Fibroblast of skin of left quadriceps (primary cell): ENCODE measurements at places on chromosomes 13 and 19.

GRCh38 chr13:106480351-106480910 is 55.0 kb downstream of the EFNB2 start:
- DNase-seq = no peak

DNA sequence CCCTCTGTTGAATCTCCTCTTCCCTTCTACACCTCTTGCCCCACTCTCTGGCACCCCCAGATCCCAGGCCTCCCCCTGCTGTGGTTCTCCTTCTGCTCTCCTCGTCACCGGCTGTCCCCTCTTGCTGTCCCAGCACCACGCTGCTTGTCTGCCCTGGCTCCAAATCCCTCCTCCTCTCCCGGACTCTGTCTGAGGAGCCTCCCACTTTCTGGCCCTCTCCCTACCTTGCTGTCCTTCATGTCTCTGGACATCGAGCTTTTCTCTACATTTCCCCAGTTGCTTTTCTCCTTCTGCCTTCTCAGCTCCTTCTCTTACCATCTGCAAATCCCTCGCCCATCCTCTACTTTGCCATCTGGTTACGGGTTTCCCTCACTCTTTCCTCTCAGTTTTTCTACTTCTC is 1.2 kb downstream of the ZNF347 start:
- no peak for DNase-seq

- no peak for DNase-seq
Measured at GRCh38 chr19:29118389-29118788, 94.6 kb downstream of the UQCRFS1 start.

GRCh38 chr13:22497991-22498780 is 682.6 kb upstream of the SGCG start:
- DNase-seq = no peak

GRCh38 chr13:32511482-32511881 is 27.1 kb downstream of the N4BP2L2 start:
- no peak for DNase-seq

- DNase-seq = no peak
Measured at GRCh38 chr13:109100705-109101304, 471.4 kb downstream of the MYO16 start.

GRCh38 chr13:36875961-36876360 is 44.1 kb downstream of the SMAD9 start:
- no peak for DNase-seq

DNA sequence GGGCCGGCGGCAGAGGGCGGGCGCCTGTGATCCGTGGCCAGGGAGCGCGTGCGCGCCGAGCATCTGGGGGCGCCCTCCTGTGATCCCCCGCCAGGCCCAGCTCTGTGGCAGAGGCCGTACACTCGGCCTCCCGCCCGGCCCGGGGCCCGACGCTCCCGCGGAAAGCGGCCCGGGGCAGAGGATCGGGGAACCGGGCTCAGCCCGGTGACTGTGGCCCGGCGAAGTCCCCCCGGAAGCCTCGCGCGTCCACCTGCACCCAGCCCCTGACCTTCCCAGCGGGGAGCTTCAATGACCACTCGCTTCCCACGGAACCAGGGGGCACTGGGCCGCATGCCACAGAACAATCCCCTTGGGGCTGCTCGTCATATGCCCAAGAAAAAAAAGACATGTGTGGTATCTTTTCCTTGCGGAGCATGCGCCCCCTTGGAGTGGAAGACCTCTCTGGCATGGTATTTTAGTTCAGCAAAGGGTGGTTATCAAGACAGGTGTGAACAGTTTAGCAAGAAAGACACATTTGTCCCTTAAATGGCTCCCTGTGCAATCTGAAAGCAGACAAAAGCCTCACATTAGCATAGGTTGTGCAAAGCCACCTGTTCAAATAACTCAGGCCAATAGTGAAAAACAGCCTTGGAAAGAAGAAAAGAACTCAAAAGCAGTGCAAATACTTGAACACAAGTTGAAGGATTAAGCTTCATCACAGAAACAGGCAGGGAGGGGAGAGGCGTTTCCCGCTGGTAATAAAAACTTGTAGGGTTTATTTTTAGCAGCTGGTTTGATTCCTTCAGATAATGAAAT is 290.9 kb upstream of the SOX21 start:
- DNase-seq = no peak

- no peak for DNase-seq
Measured at GRCh38 chr19:2848616-2849015, 7.3 kb downstream of the ZNF555 start.

DNA sequence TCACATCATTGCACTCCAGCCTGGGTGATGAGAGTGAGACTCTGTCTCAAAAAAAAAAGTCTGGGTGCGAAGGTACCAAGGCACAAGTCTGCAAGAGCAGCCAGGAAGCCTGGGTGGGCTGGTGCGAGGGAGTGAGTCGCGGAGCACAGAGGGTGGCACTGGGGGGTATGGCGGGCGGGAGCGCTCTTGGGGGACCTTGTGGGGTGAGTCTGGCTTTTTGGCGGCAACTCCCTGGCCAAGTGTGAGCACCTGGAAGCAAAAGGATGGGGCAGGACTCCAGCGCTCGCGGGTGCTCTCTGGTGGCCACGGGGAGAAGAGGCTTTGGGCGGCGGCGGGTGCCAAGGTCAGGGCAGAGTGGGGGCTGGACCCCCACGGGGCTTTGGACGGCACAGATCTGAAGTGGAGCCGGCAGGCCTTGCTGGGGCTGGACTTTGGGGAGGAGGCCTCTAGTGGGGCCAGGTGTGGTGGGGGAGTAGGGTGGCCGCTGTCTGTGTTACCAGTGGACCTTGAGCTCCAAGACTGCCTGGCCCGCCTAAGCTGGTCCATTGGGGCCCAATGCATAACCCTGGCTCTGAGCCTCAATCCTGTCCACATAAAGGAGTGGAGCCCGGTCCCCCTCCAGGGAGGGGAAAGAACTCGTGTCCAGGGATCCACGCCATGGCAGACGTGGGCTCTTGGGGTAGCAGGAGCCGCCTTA is 1.6 kb downstream of the P2RY11 start:
- DNase-seq = no peak

GRCh38 chr19:50434525-50434924 is 1.8 kb downstream of the MYBPC2 start:
- DNase-seq = no peak

DNA sequence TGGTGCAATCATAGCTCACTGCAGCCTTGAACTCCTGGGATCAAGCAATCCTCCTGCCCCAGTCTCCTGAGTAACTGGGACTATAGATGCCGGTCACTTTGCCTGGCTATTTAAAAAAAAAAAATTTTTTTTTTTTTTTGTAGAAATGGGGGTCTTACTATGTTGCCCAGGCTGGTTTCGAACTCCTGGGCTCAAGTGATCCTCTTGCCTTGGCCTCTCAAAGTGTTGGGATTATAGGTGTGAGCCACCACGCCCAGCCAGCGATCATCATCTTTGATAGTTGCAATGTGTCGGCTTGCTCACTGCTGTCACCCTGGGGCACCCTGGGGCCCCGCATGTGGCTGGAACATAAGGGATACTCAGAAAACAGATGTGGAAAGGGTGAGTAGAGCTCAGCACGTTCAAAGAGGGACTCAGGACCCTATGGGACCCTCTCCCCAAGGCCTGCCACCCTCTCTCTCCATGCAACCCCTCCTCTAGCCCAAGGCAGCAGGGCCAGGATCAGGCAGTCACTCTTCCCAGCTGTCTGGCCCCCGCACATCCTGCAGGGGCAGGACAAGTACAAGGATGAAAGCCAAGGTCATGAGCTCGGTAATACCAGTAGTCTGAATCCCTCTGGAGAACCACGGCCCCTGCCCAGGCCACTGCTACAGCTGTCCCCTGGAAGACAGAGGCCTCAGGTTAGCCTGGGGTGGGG is 6.5 kb upstream of the CCL25 start:
- no peak for DNase-seq

- DNase-seq = no peak
Measured at GRCh38 chr13:89686171-89686570, 1661.3 kb upstream of the MIR17HG start.

- DNase-seq = no peak
Measured at GRCh38 chr19:3440082-3440481, 40.2 kb downstream of the SMIM24 start.

DNA sequence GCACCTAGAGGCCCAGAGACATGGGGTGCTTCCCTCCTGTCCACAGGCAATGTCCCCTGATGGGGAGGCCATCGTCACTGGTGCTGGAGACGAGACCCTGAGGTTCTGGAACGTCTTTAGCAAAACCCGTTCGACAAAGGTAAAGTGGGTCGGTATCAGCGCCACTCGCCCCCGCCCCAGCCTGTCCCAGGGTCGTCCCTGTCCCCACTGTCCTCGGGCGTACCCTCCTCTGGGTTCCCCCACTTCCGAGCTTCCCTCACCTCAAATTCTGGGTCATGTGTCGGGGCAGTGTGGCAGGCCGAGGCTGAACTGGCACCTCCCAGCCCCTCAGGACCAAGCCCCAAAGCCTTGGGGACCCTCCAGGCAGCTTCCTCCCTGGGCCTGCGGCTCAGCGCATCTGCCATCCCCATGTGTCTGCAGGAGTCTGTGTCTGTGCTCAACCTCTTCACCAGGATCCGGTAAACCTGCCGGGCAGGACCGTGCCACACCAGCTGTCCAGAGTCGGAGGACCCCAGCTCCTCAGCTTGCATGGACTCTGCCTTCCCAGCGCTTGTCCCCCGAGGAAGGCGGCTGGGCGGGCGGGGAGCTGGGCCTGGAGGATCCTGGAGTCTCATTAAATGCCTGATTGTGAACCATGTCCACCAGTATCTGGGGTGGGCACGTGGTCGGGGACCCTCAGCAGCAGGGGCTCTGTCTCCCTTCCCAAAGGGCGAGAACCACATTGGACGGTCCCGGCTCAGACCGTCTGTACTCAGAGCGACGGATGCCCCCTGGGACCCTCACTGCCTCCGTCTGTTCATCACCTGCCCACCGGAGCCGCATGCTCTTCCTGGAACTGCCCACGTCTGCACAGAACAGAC is 4.4 kb upstream of the TEKTIP1 start:
- no peak for DNase-seq

DNA sequence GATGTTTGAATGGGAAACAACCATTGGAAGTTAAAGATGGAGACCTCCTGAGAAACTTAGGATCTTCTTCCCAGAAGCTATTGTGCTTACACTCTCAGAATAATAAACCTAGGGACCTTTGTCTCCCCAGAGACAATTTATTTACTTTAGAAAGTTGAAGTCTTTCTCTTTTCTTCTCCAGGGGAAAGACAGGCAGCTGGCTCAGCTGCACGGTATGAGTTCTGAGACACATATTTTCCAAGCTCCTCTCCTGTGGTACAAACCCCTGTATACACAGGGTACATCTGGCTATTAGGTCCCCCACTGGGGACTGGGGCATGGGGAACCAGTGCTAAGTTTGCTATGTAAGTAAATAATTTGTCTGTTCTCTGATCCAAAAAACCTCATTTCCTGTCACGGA is 67.5 kb upstream of the POSTN start:
- no peak for DNase-seq

DNA sequence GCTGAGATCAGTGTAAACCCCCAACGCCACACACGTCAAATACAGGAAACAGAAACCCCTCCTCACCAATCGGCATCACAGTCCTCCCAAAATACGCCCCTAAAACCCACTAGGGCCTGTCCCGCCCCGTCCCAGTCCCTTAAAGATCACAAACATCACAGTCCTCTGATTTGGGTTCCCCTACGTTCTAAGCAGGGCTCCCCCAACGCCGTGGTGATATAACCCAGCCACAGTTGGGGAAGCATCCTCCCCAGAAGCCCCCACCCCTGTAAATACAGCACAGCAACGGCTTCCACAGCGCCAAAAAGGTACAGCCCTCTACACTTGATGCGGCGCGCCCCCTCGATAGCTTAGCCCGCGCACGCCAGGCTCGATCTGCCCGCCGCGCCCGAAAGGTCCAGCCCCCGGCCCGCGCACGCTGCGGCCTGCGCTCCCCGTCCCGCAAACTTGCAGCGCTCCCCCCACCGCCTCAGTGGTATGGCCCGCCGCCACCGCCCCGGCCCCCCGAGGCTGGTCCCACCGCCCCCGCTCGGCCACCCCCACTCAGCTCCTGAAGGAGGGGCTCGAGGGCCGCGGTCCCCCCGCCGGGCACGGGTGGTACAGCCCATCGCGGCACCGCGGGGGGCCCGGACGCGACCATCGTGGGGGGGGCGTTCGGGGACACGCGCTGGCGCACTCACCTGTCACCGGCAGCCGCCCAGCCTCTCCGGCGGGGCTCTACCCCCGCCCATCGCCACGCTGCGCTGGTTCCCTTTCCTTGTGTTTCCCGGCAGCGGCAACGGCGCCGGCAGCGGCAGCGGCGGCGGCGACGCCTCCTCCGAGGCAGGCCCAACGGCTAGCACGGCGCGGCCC is at the start of gene AKT2:
Gene AKT2 (minus strand): TSS at position 845 of the 852 bp plus-strand sequence. CDS start 20,078 bp downstream, outside the sequence.
- DNase-seq = peak; percentile 55

DNA sequence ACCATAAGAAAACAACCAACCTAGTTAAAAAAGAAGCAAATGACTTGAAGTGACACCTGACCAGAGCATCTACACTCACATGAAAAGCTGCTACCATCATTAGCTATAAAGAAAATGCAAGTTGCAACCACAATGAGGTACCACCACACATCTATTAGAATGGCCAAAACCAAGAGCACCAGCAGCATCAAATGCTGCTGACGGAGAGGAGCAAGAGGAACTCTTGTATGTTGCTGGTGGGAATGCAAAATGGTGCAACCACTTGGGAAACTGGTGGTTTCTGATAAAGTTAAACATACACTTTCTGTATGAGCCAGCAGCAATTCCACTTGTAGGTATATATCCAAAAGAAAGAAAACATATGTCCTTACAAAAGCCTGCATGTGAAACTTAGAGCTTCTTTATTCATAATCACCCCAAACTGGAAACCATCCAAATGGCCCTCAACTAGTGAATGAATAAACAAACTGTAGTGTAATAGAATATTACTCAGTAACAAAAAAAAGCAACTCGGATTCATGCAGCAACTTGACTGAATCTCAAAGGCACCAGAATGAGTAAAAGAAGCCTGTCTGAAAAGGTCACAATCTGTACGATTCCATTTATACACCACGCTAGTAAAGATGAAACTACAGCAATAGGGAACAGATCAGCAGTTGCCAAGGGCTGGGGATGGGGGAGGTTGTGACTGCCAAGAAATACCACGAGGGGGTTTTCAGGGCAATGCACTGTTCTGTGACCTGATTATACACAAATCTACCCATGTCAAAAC is 60.9 kb upstream of the RANBP3 start:
- DNase-seq = no peak

DNA sequence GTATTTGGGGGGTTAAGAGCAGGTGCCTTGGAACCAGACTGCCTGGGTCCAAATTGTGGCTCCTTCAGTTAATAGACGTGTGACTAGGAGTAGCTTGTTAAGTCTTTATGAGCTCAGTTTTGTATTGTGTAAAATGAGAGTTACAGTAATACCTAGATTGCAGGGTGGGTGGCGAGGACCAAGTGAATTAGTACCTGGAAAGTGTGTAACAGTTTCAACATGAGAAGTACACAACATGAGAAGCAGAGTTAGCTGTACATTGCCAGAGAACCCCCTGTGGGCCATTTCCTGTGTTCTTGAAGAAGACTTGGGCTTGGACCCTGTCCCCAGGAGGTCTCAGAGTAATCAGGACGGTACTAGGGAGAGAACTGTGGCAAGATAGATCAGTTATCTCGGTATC is 36.8 kb downstream of the PPP2R1A start:
- no peak for DNase-seq

- no peak for DNase-seq
Measured at GRCh38 chr19:41746593-41747227, 8.6 kb upstream of the CEACAM6 start.
